Endothelial cell (in vitro differentiated cells): ENCODE measurements at places on chromosomes 11 and 22.

- DNase-seq: no peak
These were observed 67.2 kb downstream of the MYO7A start for GRCh38 chr11:77195071-77195755.

- peak; percentile 83 for DNase-seq
These were observed 11.8 kb downstream of the LTBP3 start for GRCh38 chr11:65546217-65546958.

DNA sequence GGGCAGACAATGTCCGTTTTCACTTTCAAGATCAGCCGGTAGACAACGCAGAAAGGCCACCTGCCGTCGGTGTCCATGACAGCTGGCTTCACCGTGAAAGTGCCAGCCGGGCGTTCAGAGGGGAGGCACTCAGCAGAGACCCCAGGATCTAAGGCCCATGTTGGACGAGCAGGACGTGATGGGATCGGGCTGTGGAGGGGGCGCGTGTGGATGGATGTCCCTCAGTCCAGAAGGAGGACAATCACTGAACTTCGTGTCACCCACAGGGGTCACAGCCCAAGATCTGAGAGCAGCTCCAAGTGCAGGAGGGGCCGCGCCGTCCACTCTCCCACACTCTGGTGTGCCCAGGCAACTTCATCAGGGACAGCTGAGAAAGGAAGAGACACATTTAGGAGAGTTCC, 164.4 kb downstream of the BRD1 start:
- no peak for DNase-seq

DNA sequence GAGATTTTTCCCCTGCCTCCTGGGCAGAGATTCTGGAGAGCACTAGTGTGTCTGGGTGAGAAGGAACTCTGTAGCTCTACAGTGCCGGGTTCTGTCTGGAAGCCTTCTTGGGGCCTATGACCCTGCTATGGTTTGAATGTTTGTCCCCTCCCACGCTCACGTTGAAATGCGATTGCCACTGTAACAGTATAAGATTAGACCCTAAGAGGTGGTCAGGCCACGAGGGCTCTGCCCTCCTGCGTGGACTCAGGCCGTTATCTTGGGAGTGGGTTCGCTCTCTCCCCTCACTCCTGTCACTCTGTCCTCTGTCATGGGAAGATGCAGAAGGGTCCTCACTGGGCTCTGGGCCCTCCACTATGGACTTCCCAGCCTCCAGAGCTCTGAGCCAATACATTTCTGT, 3.5 kb downstream of the AP5B1 start:
- DNase-seq: no peak

GRCh38 chr22:41410311-41410751, 28.6 kb downstream of the TEF start:
- DNase-seq: no peak

DNA sequence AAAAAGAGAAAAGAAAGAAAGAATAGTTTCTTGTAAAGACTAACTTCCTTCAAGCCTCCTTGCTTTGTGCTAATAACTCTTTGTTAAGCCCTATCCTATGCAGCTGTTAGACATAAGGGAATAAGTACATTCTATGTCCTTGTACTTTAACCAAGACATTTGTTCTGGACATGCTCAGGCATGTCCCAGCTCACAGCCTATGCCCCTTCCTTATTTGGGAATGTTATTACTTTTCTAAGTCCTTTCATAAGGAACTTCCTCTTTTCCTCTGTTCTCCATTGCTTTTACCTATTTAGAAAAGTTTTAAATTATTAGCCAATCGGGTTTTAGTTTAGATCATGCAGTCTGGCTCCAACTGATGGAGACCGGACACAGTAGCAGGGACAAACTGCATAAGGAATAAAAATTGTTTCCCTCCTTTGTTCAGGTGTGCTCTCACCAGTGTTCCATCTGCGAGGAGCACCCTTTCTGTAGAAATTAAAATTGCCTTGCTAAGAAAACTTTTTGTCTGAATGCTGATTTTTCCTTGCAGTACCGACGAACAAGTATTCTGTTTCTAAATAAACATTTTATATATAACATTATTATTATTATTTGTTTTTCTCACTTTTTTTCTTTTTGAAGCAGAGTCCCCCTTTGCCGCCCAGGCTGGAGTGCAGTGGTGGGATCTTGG, 21.6 kb upstream of the SPINDOC start:
- DNase-seq: no peak

DNA sequence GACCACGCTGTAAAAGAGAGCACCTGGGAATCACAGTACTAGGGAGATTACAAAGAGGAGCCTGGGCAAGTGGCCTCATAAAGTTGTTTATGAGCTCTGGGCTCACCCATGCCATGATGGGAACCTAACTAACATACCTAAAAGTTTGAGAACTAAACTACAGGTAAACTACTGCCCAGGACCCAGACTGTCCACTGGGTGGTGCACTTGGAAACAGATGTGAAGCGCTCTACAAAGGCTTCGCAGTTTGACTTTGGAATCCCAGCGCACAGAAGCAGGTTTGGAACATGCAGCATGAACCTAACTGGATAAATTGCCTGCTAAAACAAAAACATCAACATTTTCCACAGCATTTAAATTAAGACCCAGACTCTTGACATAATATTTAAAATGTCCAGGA, 418.6 kb downstream of the FAM181B start:
- peak; percentile 46 for DNase-seq

DNA sequence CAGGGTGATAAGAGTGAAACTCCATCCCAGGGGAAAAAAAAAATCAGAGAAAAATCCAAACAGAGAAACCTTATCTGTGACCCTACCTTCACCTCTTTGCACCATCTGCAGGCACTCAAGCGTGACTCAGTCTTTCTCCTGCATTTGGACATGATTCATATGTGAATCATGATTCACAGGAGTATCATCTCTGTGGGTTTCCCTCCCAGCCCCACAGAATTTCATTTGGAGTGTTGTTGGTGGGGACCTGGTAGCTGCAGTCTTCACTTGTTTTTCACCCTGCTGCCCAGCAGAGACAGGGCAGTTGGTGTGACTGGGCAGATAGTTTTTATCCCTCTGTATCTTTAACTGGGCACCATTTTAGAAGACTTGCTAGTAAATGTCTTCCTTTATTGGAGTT, 75.7 kb downstream of the DEPDC5 start:
- no peak for DNase-seq

- peak; percentile 47 for DNase-seq
These were observed 572 bp upstream of the APLP2 start for GRCh38 chr11:130068986-130069658.

DNA sequence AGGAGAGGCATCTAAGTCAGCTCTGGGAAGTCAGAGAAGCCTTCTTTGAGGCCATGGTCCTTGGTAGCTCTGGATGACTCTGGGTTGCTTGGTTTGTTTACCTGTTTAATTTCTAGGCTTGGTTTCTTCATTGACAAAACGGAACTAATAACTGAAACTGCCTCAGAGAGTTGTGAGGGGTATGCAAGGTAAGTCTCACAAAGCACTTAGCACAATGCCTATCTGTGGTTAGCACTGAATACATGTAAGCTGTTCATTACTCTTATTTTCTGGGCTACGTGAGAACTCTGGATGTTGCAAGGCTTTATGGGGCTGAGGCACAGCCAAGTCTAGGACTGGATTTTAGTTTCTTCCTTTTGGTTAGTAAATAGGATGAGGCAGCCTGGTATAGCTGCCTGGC, 225.8 kb upstream of the NCAM1 start:
- DNase-seq: no peak

GRCh38 chr11:35943713-35944502, at the start of gene LDLRAD3:
LDLRAD3 (plus strand) TSS chr11:35944062; CDS start chr11:35944099, 37 bp downstream.
- peak; percentile 79 for DNase-seq

DNA sequence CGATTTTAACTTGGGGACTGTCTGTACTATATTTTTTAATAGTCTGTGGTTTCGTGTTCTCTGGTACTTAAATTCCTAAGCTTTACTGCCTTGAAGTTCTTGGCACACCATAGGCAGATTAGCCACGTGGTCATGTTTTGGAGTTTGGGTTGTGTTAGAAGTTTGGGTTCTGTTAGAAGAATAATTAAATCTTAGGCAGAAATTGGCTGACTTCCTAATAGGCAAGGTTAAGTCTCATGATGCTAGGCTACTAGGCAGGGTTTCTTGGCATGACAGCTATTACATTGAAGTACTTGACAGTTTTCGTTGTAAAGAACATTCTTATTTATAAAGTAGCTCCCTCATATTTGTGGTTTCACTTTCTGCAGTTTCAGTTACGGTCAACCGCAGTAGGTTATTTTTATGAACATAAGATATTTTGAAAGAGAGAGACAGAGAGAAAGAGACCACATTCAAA, 30.0 kb upstream of the MMP7 start:
- DNase-seq: no peak

GRCh38 chr11:110425751-110426545, 3.8 kb upstream of the FDX1 start:
- no peak for DNase-seq

DNA sequence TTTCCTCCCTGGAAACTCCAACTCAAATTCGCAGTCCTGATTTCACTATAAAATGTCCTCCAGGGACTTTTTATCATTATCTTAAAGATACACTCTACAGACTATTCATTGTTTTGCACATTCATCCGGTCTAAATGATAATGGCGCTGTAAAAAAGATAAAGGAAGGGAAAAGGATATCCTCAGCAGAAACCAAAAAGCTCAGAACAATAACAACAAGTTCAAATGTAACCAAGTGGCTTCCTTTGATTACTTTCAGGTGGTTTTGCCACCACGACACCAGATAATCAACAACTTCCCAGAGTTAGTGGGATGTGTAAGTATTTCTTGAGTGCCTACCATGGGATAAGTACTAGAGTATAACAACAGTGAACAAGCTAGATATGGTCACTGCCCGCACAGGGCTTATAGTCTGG, 26.3 kb downstream of the PRCP start:
- DNase-seq: peak; percentile 9

- no peak for DNase-seq
These were observed 3.9 kb downstream of the UCP3 start for GRCh38 chr11:74004759-74005615.

DNA sequence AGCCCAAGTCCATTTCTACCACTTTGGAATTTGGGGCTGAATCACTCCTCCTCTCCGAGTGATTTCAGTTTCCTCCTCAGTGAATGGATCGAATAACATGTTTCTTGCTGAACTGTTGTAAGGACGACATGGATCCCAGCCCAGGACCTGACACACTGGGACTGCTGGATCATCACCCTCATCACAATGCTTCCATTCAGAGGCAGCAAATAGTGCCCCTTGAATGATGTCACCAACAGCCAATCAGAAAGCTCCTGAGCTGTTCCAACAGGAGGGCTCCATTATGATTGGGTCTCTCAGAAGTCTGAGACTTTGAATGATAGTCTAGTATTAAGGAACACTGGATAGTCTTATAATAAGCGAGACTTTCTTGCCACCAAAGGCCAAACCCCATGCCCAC, 158.9 kb downstream of the MYO18B start:
- no peak for DNase-seq

DNA sequence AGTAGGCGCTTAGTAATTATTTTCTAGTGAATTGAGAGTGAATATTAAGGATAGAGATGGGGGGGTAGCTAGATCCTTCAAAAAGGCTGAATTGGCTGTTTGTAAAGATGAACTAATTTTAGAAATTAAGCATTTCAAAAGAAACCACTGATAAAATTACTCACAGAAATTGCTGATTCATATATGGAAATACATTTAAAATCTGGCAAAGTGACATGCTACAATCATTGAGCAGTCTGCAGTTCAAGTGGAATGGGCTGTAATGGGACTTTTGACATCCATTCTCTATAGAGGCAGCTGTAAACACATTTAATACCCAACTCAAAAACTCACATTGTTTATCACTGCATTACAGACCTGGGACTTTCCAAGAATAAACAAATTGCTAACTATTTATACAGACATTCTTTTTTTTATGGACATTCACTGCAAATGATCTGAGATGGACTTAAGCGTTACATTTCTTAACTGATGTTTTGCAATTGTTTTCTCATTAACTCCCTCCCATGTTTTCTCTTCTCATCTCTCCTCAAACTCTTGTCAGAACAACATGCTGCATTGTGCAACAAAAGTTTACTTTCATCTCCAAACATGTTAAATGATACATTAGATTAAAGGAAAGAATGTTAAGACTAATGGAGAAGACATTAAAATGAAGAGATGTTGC, 42.1 kb upstream of the MMP7 start:
- no peak for DNase-seq

DNA sequence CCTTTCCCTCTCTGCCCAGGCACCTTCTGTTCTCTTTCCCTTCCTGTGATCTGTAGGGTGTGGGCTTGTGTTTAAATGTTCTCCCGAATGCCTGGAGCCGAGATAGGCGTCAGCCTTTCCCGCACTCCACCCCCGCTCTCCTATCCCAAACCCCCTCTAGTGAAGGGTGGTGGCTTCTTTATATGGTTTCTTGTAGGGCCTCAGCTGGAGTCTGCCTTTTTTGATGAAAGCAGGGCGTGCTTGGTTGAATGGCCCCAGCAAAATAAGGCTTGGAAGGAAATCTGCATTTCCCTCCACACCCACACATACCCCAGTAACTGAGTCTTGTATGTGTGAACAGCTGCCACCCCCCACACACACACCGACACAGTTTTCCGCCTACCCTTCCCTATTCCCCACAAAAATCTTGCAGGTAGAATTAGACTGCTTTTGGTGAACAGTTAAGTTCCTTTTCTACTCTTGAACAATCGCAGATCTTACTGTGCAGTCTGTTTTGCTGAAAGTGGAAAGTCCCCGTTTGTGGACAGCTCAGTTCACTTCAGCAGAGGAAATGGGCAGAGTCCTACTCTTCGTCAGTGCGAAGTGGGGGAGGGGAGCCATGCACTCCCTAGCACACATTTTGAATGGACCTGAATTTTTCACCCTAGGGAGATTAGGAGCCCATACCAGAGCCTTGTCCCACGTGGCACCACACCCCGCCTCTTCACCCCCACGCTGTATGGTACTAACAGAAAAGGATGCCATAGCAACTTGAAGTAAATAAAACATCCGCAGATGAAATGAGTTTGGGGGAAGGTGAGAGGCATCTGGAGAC, 25.5 kb upstream of the GRK2 start:
- DNase-seq: peak; percentile 62

DNA sequence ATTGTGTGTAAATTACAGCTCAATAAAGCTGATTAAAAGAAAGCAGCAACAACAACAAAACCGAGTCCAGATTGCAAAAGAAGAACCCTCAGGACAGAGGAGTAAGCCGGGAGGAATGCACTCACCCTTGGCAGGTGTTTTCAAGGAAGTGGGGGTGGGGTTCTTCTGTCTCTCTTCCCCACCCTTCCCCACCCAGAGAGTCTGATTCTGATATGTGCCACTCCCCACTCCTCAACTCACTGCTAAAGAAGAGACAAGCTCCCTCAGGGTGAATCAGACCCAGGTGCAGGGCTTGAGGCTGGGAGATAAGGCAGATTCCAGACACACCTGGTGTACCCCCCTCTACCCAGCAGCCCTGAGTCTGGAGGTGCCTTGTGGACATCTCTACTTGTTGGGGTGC, 38.4 kb upstream of the PHF21A start:
- no peak for DNase-seq
